Cortex of kidney (tissue), 1 donor: ENCODE measurements at places on chromosomes 2 and 18.

DNA sequence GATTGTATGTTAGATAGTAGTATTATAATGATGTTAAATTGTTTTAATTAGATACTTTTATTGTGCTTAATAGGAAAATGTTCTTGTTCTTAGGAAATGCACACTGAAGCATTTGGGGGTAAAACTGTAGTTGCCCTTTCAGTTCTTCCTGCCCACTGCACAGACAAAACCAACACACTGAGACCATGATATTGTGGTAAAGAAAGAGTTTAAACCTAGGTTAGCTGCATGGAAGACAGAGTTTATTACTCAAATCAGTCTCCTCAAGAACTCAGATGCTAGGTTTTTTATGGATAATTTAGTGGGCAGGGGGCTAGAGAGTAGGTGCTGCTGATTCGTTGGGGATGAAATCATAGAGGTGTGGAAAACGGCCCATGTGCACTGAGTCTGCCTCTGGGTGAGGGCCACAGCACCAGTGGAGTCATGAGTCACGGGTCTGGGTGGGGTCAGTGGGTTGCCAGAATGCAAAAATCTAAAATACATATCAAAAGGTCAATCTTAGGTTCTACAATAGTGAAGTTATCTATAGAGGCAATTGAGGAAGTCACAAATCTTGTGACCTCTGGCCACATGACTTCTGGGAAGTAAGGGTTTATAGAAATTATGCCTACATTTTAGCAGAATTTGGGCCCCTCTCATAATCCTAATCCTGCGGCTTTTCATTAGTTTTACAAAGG is 283.4 kb upstream of the FBXO11 start:
- DNase-seq: no peak

- no peak for DNase-seq
Observed at GRCh38 chr2:102082571-102083392, 59.8 kb upstream of the IL1R1 start.

DNA sequence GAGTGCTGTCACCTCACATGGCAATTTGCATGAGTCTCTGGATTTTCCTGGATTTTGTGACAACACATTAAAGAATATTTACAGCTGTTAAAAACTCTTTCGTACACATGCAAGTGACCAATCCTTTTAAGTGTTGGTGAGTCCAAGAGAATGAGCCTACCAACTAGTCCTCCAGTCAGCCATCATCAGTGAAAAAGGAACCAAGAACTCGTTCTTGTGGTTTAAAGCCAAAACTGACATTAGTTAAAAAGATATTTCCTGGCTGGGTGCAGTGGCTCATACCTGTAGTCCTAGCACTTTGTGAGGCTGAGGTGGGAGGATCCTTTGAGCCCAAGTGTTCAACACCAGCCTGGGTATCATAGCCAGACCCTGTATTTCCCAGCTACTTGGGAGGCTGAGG is 215.4 kb upstream of the ITGA4 start:
- no peak for DNase-seq

- no peak for DNase-seq
Observed at GRCh38 chr18:79458131-79458838, 62.6 kb downstream of the NFATC1 start.

DNA sequence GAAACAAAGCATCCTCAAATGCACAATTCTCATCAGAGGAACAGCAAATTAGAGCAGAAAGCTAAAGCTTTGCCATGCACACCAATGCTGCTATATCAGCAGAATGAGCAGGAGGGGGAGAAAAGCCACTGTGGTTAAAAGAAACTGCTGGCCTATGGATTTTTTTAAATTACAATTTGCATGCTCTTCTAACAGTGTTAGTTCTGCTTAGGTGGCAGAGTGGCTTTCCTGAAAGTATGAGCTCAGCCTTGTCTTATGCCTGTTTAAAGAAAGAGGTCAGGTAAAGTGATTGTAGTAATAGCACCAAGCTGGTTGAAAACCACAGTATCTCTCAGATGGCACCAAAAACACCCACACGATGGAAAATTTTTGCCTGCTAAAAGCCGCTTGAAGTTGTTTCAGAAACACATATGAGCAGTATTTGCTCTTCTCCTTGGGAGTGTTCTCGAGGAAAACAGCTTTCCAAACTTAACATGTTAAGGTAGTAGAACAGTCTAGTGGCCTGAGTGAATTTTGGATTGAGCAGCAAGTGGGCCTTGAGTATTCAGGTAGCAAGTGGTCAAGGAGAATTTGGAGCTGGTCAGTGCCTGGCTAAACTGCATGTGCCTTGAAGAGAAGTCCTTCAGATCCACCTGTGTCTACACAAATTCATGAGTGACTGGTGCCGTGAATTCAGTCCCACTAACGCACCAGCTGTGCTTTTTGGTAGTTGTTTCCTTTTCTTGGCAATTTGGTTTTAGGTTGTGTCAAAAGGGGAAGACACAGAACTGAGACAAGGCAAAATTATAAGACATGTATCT is 19.6 kb upstream of the NDUFV2 start:
- no peak for DNase-seq
